GM23338 (cell line): ENCODE measurements at places on chromosomes 5 and 9. TPM values are rescaled to one million over a fixed set of nuclear protein-coding genes. Genes with fewer than 3 reads are reported as not detected.
A peak's percentile ranks its signal among the peaks of the same experiment; 100 is the strongest.

DNA sequence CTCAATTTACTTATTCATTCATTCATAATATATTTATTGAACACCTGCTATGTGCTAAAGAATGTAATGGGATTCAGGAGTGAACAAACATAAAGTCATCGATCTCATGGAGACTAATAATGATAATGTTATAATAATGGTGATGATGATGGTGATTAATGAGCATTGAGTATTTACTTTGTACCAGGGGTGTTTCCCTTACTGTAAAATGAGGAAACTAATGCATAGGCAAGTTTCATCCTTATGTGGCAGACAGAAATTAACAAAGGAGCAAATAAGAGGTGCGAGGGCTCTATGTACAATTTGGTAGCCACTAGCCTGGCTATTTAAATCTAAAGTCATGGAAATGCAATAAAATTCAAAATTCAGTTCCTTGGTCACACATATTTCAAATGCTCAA is 11.1 kb upstream of the LCP2 start:
- H3K27ac ChIP-seq: no peak overlapping the region
- no peaks in the 10 kb centered on the region for H3K27me3 ChIP-seq
- no peak overlapping the region for H3K4me3 ChIP-seq
- peaks cover 6% of the 10 kb centered on the region; the same call in 1 of the 2 replicates for H3K4me1 ChIP-seq

DNA sequence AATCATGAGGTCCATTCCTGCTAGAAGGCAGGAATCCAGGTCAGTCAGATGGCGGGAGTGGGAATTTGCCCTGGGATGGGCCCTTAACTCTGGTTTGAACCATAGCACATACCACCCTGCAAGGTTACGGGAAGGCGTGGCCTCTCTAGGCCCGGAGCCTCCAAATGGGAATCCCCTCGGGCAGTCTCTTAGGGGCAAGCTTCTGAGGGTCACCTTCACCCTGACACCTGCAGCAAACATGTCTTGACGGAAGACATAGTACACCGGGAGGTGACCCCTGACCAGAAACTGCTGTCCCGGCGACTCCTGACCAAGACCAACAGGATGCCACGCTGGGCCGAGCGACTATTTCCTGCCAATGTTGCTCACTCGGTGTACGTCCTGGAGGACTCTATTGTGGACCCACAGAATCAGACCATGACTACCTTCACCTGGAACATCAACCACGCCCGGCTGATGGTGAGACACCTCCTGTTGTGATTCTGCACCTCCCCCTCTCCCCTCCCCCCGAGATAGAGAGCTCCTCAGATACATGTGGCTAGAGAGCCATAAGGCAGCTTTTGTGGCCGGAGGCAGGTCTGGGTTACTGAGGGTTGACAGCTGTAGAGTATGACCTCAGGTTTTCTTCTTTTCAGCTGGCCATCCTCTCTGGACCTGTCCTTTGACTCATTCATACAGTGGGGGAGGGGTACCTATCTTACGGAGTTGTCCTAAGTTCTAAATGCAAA is 957 bp downstream of the PRELID1 start:
- H3K27me3 ChIP-seq: no peaks in the 10 kb centered on the region
- H3K4me3 ChIP-seq: peak overlapping the region; percentile 99
- DNase-seq: no peak
- H3K27ac ChIP-seq: 0 out of 2 replicates have a peak overlapping the region, but pooled peaks have one; percentile 80
- peaks cover 9% of the 10 kb centered on the region for H3K4me1 ChIP-seq
- H3K36me3 ChIP-seq: peaks cover 17% of the 10 kb centered on the region

DNA sequence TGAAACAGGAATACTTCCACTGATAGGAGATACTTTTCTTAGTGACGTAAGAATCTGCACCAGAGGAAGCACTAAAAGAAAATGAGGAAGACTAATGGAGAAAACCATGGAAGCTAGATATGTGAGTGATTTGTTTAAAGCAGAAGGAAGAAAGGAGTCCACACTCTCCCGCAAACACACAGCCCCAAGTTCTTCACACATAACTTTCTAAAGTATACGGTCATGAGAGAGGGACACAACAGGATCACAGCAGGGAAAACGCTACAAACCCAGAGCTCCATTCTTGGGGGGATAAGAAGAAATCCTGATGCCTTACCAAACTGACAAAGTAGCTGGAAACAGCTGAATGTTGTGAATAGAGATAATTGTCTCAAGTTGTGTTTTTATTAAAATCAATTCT is 222.2 kb upstream of the TMEM161B start:
- DNase-seq: peak; percentile 32
- H3K27me3 ChIP-seq: no peaks in the 10 kb centered on the region; the same call in 1 of the 2 replicates
- H3K4me1 ChIP-seq: peaks cover 37% of the 10 kb centered on the region
- H3K27ac ChIP-seq: no peak overlapping the region
- no peak overlapping the region for H3K4me3 ChIP-seq

GRCh38 chr5:80036615-80037014 is 1.5 kb downstream of the THBS4 start:
- H3K36me3 ChIP-seq: no peaks in the 10 kb centered on the region
- peaks cover 8% of the 10 kb centered on the region; the same call in 1 of the 2 replicates for H3K4me1 ChIP-seq
- no peak overlapping the region for H3K27ac ChIP-seq
- peaks cover 45% of the 10 kb centered on the region for H3K27me3 ChIP-seq

Gene TNFSF8
- total RNA-seq: not detected in 2 replicates

- H3K36me3 ChIP-seq: no peaks in the 10 kb centered on the region
- no peak overlapping the region for H3K27ac ChIP-seq
- H3K4me1 ChIP-seq: peaks cover 32% of the 10 kb centered on the region
- no peak overlapping the region for H3K4me3 ChIP-seq
- no peak for DNase-seq
Measured at GRCh38 chr9:89473762-89474469, 24.0 kb downstream of the SEMA4D start.

GRCh38 chr5:132295505-132296411 is 1.6 kb downstream of the SLC22A4 start:
- peak overlapping the region; percentile 90 for H3K4me3 ChIP-seq
- no peak overlapping the region for H3K27ac ChIP-seq
- H3K4me1 ChIP-seq: peaks cover 14% of the 10 kb centered on the region
- DNase-seq: no peak
- peaks cover 24% of the 10 kb centered on the region for H3K27me3 ChIP-seq

DNA sequence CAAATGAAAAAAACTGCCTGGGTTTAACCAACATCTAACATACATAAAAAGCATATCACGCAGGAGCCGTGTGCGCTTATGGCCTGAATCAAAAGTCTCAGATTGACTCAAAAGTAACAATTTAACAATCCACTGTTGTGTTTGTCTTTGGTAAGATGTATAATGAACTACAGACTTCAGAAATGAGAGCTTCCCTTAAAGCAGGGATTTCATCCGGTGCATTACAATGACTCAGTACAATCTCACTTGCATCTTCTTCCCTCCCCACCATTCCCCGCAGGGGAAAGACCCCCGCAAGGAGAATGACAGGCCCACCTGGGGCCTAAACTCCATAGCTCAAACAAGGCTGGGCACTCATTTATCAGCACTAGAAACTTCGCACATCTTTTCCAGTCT is 1.4 kb downstream of the ZFR start:
- no peaks in the 10 kb centered on the region for H3K36me3 ChIP-seq
- peaks cover 39% of the 10 kb centered on the region for H3K4me1 ChIP-seq
- DNase-seq: peak; percentile 16
- peaks cover 24% of the 10 kb centered on the region for H3K27me3 ChIP-seq

GRCh38 chr9:132163457-132163875 is 1.6 kb downstream of the NTNG2 start:
- peaks cover 77% of the 10 kb centered on the region for H3K27me3 ChIP-seq
- H3K4me3 ChIP-seq: peak overlapping the region; percentile 73
- peak; percentile 54 for DNase-seq
- H3K27ac ChIP-seq: no peak overlapping the region
- peaks cover 10% of the 10 kb centered on the region for H3K4me1 ChIP-seq
- H3K36me3 ChIP-seq: no peaks in the 10 kb centered on the region

- no peak for DNase-seq
- H3K27ac ChIP-seq: no peak overlapping the region
- H3K4me3 ChIP-seq: no peak overlapping the region
Measured at GRCh38 chr9:116189683-116190082, 36.1 kb downstream of the PAPPA start.

Gene NTNG2
- 0.39 and 1.7 TPM in 2 replicates for total RNA-seq

GRCh38 chr5:5616247-5616895 is 193.9 kb downstream of the ICE1 start:
- H3K36me3 ChIP-seq: no peaks in the 10 kb centered on the region
- no peak overlapping the region for H3K27ac ChIP-seq
- no peaks in the 10 kb centered on the region for H3K4me1 ChIP-seq
- no peak overlapping the region for H3K4me3 ChIP-seq
- DNase-seq: no peak
